SIG-M5 (cell line): ENCODE measurements at places on chromosomes 7 and 10.

- no peak for DNase-seq
Measured at GRCh38 chr10:123675811-123676210, 9.7 kb downstream of the GPR26 start.

DNA sequence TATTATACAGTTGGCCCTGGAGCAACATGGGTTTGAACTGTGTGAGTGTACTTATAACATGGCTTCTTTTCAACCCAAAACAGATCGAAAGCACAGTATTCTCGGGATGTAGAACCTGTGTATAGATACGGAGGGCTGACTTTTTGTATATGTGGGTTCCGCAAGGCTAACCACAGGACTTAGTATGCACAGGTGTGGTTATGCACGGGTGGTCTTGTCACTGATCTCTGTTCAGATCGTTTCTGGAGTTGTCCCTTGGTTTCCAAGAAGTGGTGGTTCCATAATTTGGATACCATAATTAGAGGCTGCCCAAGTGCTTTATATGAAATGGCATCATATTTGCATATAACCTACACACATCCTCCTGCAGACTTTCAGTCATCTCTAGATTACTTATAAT lies 10.9 kb upstream of the BHLHA15 start:
- no peak for DNase-seq

GRCh38 chr10:4390219-4390618 lies 435.8 kb upstream of the AKR1E2 start:
- no peak for DNase-seq

DNA sequence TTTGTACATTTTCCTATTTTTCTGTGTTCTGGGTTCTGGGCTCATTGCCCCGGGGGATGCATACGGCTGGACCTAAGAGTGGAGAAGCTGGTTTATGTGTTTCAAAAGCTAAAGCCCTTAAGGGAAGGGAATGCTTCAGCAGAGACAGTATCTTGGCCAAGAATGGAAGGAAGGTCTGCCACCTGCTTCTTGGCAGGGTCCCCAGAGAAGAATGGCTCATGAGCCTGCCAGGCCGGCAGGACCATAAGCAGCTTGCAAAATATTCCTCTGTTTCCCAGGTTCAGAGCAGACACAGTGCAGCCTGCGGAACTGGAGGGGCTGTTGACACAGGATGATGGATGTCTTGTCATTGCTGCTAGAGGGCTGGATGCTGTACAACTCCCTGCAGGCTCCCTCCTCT lies 7.8 kb upstream of the ABHD11 start:
- DNase-seq: no peak

DNA sequence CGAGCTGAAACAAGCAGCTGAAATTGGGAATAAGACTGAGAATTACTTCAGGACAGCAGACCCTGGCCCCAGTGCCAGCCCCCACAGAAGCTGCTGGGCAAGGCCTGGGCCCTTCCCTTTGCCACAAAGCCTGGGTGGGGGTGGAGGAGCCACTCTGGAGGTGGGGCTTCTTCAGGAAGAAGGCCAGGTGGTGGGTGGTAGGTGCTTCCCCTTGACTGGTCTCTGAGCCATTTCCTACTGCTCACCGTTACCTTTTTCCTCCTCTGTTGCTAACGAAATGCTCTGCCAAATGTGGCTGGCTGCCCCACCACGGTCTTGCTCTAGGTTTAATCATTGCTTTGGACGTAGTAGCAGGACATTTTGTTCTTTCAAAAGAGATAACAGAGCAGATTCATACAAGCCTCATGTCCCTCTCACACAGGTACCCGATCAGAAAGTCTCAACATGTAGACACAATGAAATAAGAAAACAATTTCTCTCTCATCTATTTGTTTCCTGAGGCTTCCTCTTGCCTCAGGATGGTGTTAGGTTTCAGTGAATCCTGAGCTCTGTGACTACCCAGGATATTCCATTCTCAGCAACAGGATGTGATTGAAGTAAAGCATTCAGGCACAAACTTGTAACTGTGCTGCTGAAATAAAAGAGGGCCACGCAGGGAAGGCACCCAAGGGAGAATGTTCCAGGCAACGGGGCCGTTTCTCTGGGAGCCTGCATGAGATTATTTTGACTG lies 66.5 kb downstream of the WDR11 start:
- no peak for DNase-seq

- DNase-seq: no peak
Measured at GRCh38 chr7:44128721-44129582, 5.6 kb upstream of the POLD2 start.

GRCh38 chr7:105689067-105689819 lies 108.0 kb upstream of the EFCAB10 start:
- DNase-seq: no peak
